ENCODE measurements at places on chromosomes 7 and 10.

DNA sequence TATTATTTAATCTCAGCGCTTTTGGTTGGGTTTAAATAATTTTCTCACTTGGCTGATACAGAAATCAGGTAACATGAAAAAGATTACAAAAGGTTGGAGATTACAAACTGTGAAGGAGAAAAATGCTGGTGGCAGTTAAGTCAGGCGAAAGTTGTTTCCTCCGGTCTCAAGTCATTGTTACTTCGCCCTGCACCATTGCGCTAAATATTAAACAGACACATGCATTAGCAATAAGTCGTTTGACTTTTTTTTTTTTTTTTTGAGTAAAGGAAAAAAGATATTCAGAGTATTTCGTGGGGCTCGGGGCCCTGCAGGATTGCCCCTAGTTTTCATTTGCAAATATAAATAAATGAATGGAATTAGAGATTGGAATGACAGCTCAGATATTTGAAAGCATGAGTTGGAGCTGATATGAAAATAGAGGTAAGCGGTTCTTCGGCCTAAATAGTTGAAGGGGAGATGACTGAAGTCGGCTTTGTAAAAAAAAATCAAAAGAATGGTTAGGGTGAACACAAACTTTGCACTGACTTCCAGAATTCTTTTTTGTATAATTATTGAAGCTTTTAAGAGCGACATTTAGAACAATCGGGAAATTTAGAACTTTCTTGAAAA lies 914 bp downstream of the SDHAF3 start:
- DNase-seq = no peak

DNA sequence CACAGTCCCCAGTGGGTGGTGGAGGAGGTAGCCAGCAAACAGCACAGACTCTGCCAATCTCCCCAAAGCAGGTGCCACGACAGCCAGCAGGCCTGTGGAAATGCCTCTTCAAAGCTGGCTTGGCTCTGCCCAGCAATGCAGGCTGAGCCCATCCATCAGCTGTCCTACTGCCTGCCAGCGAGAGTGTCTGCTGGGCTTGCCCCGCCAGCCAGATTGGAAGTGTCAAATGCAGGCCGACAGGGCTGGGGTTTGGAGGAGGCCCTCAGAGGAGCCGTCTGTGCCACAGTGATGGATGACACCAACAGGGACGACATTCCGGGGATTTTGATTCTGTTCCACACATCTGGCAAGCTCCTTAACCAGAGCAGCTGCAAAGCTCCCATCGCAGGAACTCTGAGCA lies 16.7 kb downstream of the HABP2 start:
- no peak for DNase-seq

- no peak for DNase-seq
These were observed 140.9 kb downstream of the PLPP4 start for GRCh38 chr10:120597902-120598301.

GRCh38 chr10:116974456-116975005 lies 30.5 kb downstream of the SHTN1 start:
- no peak for DNase-seq

- no peak for DNase-seq
These were observed 5.0 kb upstream of the ATP6V0E2 start for GRCh38 chr7:149868623-149869290.

GRCh38 chr7:151923097-151923876 lies 33.0 kb upstream of the GALNTL5 start:
- no peak for DNase-seq

DNA sequence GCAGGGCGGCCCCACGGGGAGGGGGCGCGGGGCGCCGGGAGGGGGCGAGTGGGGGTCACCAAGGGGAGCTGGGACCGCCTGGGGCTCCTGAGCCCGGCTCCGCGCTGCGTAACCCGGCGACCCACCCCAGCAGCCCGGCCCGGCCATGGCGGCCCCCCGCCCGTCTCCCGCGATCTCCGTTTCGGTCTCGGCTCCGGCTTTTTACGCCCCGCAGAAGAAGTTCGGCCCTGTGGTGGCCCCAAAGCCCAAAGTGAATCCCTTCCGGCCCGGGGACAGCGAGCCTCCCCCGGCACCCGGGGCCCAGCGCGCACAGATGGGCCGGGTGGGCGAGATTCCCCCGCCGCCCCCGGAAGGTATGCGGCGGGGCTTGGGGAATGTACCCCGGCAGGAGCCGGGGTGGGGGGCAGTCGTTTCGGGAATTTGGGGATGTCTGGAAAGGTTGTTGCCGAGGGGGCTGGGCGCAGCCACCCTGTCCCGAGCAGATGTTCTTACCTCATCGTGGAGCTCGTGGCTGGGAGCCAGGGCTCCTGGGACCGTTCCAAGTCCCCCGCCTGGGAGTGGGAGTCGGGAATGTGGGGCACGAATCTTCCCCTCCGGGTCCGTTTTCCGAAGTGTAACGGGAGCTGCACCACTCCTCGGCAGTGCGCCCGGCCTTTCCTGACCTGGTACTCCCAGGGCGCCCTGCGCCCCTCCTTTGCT lies 431 bp downstream of the ZYX start:
- DNase-seq = peak; percentile 35

GRCh38 chr10:51846856-51847506 lies 147.6 kb upstream of the CSTF2T start:
- no peak for DNase-seq

DNA sequence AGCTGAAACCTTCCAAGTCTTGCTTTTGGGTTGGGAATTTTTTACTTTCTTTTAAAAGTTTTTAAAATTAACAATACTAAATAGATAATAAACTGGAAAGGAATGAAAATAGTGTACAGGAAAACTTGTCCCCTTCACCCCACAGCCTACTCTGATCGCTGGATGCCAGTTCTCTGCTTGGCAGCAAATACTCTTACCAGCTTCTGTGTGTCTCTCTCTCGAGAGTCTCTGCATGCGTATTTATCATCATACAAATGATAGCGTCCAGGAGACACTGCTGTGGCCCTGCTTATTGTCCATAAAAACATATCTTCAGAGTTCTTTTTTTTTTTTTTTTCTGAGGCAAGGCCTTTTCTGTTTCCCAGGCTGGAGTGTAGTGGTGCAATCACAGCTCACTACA lies 101.5 kb downstream of the CCNY start:
- DNase-seq = no peak

All from stimulated activated CD4-positive, alpha-beta T cell treated with anti-CD3 and anti-CD28 coated beads, Interleukin-2, amount 100 ng/mL, for 24 hours (primary cell).